ENCODE measurements at places on chromosomes 4 and X. TPM values are rescaled to one million over a fixed set of nuclear protein-coding genes. Genes with fewer than 3 reads are reported as not detected.
A peak's percentile ranks its signal among the peaks of the same experiment; 100 is the strongest.

The CNGA1 gene
- total RNA-seq, result not detected

The SPANXC gene
- total RNA-seq, result not detected

The LEF1 gene
- total RNA-seq, result 4.4 TPM

The F11 gene
- total RNA-seq, result not detected

The HEPH gene
- total RNA-seq, result 249 TPM

The DAPP1 gene
- total RNA-seq, result not detected

The PHOX2B gene
- total RNA-seq, result not detected

DNA sequence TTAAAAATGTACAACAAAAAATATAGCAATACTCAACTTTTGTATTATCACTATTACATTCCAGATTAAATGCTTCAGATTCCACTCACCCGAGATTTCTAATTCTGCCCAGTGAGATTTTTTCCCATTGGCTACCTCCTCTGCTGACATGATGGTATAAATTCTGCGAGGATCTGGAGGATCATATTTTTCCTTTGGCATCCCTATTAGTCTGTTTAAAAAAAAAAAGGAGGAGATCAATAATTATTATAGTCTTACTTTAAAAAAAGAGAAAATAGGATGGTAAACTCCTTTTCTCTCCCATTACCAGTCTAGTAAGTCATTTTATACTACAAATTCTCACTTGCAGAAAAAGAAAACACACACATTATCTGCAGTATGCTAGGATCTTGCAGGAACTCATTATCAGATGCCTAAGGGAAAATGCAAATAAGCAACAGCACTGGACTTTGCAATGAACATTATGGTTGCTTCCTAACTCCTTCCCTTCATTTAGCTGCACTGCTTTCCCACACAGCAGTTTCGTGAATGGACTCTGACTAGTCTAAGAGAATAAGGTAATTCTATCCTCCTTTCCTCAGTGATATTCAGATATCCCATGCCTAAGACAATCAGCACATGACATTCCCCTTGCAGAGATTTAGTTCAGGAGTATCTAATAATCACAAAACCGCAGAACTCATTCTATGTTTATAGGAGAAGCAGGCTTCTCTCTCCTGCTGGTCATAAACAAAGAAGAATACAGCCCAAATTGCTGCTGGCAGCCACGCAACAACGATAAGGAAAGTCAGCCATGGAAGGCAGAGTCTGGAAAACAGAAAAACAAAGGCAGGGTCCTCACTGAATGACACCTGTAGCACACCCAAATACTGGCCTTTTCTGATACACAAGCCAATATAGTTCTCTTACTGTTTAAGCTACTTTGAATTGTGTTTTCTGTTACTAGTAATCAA is 42.7 kb downstream of the CNOT6L start:
- H3K27me3 ChIP-seq, result no peaks in the 10 kb centered on the region
- no peak overlapping the region for H3K27ac ChIP-seq
- H3K4me3 ChIP-seq, result peak overlapping the region; percentile 4
- H3K36me3 ChIP-seq, result no peaks in the 10 kb centered on the region
- no peak for DNase-seq

DNA sequence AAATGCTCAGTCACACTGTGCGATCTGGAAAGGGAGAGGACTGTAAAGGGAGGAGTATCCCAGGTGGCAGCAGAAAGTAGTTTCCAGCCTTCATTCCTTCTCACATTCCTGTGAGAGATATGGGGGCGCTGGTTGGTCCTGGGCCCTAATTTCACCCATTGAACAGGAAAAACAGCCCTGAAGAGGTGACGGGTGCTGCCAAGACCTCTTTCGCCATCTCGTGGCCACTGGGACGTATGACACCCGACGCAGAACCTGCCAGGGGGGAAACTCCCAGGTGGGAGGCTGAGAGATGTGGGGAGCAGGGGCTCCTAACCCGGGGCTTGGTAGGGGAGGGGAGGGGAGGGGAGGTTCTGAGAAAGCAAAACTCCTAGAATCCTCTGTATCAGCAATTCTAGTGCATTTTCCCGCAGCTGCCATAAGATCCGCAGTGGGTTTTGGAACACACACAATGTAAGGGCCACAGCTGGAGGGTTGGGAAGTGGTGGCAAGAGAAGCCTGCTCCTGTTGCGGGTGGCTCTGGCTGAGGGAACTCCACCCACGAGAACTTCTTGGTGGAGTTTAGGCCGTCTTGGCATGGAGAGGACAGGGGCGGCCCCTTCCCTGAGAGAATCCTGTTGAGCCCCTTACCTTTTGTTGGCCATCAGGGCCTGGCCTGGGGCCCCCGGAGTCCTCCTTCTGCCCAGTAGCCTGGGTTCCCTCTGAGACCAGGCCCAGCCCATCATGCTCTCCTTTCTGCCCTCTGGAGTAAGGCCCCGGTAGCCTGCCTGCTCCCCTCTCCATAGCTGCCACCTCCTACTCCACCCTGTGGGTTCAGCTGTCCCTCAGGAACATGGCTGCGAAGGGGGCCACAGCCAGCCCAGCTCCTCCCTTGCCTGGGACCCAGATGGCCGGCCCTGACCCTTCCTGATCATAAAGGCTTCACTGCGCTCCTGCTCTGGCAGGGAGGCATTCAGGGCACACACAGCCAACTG is 134.1 kb downstream of the OR13H1 start:
- H3K27ac ChIP-seq, result no peak overlapping the region
- H3K36me3 ChIP-seq, result no peaks in the 10 kb centered on the region
- DNase-seq, result no peak
- H3K4me3 ChIP-seq, result no peak overlapping the region
- no peaks in the 10 kb centered on the region for H3K4me1 ChIP-seq
- H3K27me3 ChIP-seq, result no peaks in the 10 kb centered on the region

GRCh38 chrX:10634392-10635161 is 14.2 kb upstream of the MID1 start:
- H3K27me3 ChIP-seq, result no peaks in the 10 kb centered on the region
- no peak overlapping the region for H3K27ac ChIP-seq
- no peaks in the 10 kb centered on the region for H3K36me3 ChIP-seq
- no peaks in the 10 kb centered on the region for H3K4me1 ChIP-seq
- no peak for DNase-seq

DNA sequence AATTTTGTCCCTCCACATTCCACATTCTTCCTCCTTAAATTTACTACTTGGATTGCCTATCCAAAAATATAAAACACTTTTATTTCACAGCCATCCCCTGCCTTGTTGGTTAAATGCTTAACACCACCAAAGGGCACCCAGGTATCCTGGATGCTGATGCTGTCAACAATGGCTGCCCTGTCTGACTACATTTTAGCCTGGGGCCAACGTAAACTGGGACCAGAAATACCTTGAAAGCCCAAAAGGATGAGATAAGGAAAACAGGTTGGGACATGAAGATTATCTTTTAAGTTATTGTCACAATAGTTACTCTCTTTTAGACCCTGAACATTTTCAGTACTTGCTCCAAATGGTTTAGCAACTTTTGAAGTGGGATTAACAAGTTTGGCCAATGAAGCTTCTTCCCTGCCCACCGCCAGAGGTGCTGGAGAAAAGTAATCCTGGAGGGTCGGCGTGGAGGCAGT is 775 bp upstream of the YIPF6 start:
- H3K4me1 ChIP-seq, result no peaks in the 10 kb centered on the region
- H3K27me3 ChIP-seq, result no peaks in the 10 kb centered on the region

GRCh38 chrX:155112171-155112570 is 40.9 kb downstream of the BRCC3 start:
- no peak for DNase-seq
- H3K4me3 ChIP-seq, result no peak overlapping the region
- no peaks in the 10 kb centered on the region for H3K36me3 ChIP-seq
- no peak overlapping the region for H3K27ac ChIP-seq
- no peaks in the 10 kb centered on the region for H3K4me1 ChIP-seq
- H3K27me3 ChIP-seq, result no peaks in the 10 kb centered on the region

- peaks cover 36% of the 10 kb centered on the region for H3K27me3 ChIP-seq
- H3K36me3 ChIP-seq, result no peaks in the 10 kb centered on the region
- H3K4me1 ChIP-seq, result peaks cover 20% of the 10 kb centered on the region
- H3K27ac ChIP-seq, result no peak overlapping the region
- H3K4me3 ChIP-seq, result no peak overlapping the region
These were observed 916 bp upstream of the POU4F2 start for GRCh38 chr4:146637621-146638332.

DNA sequence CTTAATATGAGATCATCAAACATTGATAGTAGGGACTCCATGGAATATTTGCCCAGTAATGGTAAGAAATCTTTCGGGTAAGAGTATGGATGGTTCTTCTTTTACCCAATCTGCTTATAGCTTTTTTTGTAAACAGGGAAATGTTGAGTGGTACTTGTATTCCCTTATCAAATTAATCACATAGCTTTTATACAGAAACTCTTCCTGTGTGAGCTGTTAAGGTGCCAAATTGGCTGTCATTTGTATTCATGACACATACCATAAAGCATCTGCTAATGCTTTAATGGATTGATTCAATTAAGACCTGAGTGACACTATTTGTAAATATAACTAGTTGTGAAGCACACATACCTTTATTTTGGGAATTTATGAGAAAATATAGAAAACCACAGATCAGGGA is 34.2 kb downstream of the KLF3 start:
- H3K27me3 ChIP-seq, result no peaks in the 10 kb centered on the region
- H3K27ac ChIP-seq, result no peak overlapping the region
- no peak for DNase-seq

GRCh38 chr4:89653012-89653411 is 183.9 kb downstream of the SNCA start:
- no peak for DNase-seq
- H3K4me3 ChIP-seq, result no peak overlapping the region
- H3K27ac ChIP-seq, result no peak overlapping the region
- H3K27me3 ChIP-seq, result no peaks in the 10 kb centered on the region
- H3K4me1 ChIP-seq, result no peaks in the 10 kb centered on the region
- H3K36me3 ChIP-seq, result no peaks in the 10 kb centered on the region

- H3K36me3 ChIP-seq, result no peaks in the 10 kb centered on the region
- H3K27me3 ChIP-seq, result no peaks in the 10 kb centered on the region
- DNase-seq, result no peak
- no peak overlapping the region for H3K27ac ChIP-seq
- no peaks in the 10 kb centered on the region for H3K4me1 ChIP-seq
These were observed 19.1 kb upstream of the CXCL11 start for GRCh38 chr4:76055016-76055415.

- H3K4me1 ChIP-seq, result no peaks in the 10 kb centered on the region
- no peak overlapping the region for H3K4me3 ChIP-seq
- no peaks in the 10 kb centered on the region for H3K36me3 ChIP-seq
- H3K27me3 ChIP-seq, result no peaks in the 10 kb centered on the region
- no peak for DNase-seq
These were observed 8.9 kb upstream of the TAPT1 start for GRCh38 chr4:16235209-16235608.

- no peaks in the 10 kb centered on the region for H3K27me3 ChIP-seq
- H3K4me1 ChIP-seq, result no peaks in the 10 kb centered on the region
- no peak overlapping the region for H3K4me3 ChIP-seq
- H3K36me3 ChIP-seq, result no peaks in the 10 kb centered on the region
- H3K27ac ChIP-seq, result no peak overlapping the region
These were observed 35.3 kb upstream of the ADAMTS3 start for GRCh38 chr4:72604324-72604723.

Measured in Peyer's patch (tissue), 4 donors.